ENCODE measurements at places on chromosomes 7 and 10.

DNA sequence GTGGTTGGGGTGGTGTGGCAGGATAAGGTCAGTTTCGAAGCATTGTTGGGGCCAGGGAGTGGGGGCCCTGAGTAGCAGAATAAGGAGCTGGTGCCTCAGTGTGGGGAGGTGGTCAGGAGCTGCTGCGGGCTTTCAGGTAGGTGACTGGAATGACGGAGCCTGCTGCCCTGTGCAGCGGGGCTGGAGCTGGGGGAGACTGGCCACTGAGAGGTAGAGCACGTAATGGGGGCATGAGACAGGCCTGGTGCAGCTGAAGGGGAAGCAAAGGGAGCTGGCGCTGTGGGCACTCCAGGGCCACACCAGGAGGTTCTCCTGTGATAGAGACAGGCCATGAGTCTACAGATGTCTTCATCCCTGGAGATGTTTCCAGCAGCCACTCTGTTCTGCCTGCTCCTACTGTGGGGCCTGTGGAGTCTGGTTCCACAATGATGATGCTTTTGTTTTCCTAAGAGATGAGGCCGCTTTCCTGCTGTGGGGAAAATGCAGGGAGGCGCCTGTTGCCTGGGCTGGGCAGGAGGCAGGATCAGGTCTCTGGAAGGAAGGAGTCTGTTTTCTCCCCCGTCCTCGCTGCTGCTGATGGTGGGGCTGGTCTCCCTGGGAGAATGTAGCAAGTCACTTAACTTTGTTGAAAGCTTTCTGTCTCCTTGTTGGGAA, 31.1 kb downstream of the NUB1 start:
- DNase-seq, result no peak

DNA sequence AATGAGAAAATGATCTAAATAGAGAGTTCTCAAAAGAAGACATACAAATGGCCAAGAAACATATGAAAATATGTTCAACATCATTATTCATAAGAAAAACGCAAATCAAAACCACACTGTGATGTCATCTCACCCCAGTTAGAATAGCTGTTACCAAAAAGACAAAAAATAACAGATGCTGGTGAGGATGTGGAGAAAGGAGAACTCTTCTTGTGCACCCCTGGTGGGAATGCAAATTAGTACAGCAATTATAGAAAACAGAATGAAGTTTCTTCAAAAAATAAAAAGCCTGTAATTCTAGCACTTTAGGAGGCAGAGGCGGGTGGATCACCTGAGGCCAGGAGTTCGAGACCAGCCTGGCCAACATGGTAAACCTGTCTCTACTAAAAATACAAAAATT, 199.3 kb downstream of the PARD3 start:
- no peak for DNase-seq

DNA sequence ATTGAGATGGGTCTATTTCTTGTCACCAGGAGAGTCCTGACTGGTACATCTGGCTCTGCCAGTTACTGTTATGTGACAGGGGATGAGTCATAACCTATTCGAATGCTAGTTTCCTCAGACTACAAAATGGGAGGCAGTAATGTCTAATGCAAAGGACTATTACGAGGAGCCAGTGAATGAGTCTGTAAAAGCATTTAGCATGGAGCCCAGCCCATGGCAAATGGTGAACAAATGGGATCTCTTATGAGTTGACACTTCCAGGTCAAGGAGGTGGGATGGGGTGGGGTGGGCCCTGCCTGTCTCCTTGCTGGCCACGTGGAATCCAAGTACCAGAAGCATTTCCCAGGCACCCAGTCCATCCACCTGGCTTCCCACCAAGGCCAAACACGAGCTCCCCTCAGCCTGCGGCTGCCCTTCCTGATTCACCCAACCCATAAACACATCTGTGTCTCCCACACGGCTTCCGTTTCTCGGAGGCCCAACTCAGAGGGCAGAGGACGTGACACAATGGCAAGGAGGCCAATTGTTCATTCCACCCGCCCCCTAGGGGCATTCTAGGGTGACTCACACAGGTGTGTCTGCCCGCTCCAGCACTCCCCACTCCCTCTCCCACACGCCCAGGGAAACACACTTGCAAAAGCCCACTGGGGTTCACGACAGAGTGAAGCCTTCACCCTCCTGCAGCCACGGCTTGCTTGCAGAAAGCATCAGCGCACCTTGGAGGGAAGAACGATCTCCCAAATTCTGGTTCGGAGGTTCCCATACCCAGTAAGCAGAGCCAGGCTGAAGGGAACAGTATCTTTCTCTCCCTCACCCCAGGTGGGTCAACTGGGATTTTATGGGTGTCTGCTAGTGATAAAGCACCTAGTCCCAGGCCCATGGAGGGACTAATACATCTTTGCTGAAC, 109.8 kb downstream of the SH3PXD2A start:
- DNase-seq, result no peak

- DNase-seq, result peak; percentile 21
These were observed 122.7 kb downstream of the PRKAG2 start for GRCh38 chr7:151754142-151754590.

GRCh38 chr10:63672491-63672890, 151.3 kb downstream of the REEP3 start:
- no peak for DNase-seq

GRCh38 chr7:23474829-23475575, 4.7 kb upstream of the IGF2BP3 start:
- peak; percentile 40 for DNase-seq

DNA sequence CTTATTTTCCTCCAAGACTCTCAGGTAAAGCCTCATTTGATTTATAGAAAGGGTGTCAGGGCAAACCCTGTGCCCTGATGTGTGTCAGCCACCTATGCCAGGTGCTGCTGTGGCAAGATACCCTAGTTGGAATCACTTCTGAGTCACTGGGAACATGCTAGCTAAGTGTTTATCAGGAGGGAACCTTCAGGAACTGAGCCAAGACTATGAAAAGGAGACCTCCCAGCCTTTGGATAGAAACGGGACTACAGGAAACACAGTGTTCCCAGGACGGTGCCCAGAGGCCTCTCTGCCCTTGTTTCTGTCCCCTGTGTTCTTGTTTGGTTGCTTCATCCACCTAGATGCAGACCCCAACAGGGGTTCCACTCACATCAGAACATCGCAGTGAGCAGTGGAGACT, 28.5 kb downstream of the CNNM1 start:
- DNase-seq, result no peak

DNA sequence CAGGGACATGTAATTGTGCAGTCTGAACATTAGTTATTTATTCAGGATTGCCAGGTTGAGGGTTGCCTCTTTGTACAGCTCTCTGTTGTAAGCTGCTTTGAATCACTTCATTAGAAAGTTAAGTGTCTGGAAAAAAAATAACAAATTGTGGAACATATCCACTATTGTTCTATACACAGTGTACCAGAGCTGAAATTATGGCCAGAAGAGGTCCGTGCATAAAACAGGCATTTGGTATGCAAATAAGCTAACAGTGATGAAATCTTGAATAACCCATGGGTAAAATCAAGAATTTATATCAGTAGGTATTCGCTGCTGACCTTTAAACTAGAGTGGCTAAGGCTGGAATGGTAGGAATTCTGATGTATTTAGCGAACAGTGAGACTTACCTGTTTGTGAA, 152.1 kb downstream of the LHFPL3 start:
- peak; percentile 23 for DNase-seq

GRCh38 chr10:92593619-92594588, 974 bp downstream of the KIF11 start:
- no peak for DNase-seq

DNA sequence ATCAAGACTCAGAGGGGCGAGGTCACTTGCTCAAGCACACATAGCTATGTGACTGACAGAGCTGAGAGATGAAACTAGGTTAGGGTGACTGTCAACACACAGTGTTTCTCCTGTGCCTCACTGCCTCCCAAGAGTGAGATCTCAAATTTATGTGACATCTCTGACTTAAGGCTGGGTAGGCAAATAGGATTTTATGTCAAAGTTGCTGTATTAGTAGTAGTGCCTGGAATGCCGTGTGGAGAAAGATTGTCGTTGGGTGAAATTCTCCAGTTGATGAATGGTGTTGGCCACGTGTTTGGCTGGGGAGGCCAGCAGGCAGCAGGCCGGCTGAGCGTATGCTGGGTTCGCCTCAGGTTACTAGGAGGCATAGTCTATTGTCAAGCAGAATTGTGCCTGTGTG, 148.3 kb upstream of the BMPER start:
- DNase-seq, result no peak

DNA sequence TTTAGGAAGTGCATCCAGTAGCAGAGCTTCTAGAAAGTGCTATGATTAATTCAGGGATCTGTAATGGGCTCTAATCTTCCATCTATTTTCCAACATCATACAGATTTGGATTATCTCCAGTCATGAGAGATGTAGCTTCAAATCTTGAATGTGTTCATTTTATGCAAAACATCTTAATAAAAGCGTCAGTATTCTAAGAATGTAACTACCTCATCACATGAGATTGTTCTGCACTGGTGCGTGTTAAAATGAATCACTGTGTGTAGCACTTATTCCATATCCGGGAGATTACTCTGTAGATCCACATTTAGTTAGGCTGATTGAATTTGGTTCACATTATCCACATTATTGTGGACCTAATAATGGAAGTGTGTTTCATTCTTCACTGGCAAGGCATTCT, 344.9 kb upstream of the CHRM2 start:
- no peak for DNase-seq
